Stimulated activated CD4-positive, alpha-beta T cell treated with anti-CD3 and anti-CD28 coated beads, Interleukin-2, amount 100 ng/mL, for 48 hours (primary cell): ENCODE measurements at places on chromosomes 16 and 17.
A peak's percentile ranks its signal among the peaks of the same experiment; 100 is the strongest.

- DNase-seq: no peak
These were observed 22.1 kb downstream of the IRF8 start for GRCh38 chr16:85921026-85921425.

DNA sequence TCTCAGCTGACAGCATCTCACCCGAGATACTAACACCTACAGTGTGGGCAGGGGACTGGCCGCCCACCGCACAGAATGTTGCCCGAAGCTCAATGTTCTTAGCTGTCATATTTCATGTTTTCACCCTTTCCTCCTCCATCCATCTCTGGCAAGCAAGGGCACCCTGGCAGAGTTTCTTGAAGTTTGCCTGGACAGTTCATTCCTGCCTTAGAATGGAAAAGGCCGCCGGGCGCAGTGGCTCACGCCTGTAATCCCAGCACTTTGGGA is 37.6 kb upstream of the TEX2 start:
- DNase-seq: no peak

DNA sequence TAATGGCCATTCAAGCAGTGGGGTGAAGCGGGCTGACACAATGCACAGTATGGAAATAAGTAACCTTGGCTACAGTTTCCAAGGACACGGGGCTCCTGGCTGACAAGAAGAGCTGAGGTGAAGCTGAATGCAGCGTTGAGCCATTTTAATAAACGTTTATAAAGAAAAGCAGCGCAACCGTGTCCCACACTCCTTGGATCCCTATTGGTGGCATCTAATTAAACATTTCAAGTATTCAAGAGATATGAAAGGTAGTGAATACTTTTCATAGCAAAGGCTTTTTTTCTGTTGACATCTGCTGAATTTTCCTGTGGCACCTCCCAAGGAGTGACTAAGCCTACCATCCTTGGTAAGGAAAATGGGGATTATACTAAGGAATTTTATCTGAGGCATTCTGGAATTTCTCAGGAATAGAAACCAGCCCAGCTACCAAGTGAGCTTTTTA is 26.5 kb downstream of the DUSP14 start:
- DNase-seq: no peak

GRCh38 chr17:28735242-28735722 is 6.7 kb downstream of the NEK8 start:
- DNase-seq: no peak

- DNase-seq: no peak
These were observed 249.4 kb downstream of the PRKCA start for GRCh38 chr17:66551839-66552238.

DNA sequence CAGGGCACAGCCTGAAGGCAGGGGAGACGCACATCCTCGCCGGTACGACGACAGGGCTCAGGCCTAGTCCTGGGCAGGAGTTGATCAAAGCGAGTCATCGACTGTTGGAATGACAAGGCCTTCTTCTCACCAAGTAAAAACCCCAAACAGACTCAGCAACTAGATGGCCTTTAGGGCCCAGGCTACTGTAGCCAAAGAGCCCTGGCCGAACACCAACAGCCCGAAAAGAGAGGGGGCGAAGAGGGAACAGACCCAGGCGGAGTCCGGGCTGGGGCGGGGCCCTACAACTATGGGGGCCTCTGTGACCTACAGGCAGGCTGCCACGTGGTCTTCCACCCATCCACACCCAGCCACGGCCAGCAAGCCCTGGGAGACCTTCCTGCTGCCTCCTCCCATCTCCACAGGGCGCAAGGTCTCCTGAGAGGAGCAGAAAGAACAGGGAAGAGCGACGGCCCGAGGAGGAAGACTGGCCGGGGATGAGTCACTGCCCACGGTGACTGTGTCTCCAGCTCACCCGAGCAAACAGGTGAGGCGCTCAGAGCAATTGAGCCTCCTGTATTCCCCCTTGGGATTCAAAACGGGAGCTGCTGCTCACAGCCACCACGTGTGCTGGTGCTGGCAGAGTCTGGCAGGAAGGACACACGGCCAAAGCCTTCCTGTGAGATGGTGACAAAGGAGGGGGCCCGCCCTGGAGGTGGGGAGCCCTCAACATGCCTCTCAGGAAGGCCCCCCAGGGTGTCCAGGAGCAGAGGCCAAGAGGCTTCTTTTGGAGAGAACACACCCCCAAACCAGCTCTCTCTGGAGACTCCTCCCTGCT is 17.7 kb downstream of the SLC16A3 start:
- no peak for DNase-seq

DNA sequence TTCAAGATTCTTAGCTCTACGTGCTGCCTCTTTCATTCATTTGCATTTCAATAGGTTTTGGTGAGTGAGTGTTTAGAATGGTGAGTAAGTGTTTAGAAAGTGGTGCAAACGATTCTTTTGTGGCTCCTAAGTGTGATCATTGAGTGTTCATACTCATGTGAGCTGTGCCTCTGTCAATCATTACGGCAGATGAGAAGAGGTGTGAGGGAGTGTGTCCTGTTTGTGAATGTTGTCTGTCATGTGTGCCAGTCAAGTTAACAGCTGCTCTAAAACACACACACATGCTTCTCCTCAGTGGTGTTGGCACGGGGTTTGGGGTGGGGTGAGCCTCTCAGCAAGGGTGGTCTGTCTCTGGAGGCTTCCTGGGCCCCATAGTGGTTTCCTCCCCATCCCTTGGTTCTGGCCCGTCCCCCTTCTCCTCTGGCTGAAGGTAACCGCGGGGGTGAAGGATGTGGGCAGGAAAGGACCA is 11.4 kb downstream of the MYL4 start:
- DNase-seq: no peak

GRCh38 chr16:47499700-47500264 is 38.7 kb downstream of the PHKB start:
- no peak for DNase-seq

- no peak for DNase-seq
These were observed 4.4 kb upstream of the HOXB13 start for GRCh38 chr17:48732688-48733629.

- no peak for DNase-seq
These were observed 66.6 kb downstream of the SIAH1 start for GRCh38 chr16:48318630-48319029.

DNA sequence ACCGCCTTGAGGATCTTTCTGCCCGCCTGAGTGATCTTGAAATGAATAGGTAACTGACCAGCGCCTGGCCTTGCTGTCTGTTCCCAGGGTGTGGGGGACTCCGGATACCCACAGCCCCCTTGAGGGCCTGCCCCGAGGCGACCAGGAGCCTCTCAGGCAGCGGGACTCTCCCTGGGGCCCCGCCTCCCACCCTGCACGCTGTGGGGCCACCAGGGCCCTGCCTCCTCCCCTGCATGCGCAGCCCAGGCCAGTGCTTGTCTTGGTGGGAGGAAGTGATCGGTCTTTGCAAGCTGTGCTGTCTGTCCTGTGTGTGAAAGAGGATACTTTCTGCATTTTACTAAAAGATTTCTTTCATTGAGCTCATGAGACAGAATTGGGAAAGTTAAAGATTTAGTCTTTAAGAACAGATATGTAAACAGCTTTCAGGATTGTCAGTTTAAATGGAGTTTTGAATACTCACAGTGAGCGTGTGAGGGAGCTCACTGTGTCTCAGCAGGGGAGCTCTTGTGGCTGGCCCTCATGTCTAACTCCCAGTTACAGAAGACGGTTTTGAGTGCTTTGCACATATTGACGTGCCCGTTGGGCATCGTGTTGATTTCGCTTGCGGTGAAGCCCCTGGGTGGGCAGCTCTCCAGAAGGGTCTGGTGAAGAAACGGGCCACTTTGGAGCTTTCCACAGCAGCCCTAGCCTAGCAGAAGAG is 36.1 kb upstream of the CAPN15 start:
- DNase-seq: no peak

- no peak for DNase-seq
These were observed 62.3 kb downstream of the TMEM100 start for GRCh38 chr17:55660178-55660886.

- no peak for DNase-seq
These were observed 19.9 kb downstream of the TEX14 start for GRCh38 chr17:58671969-58672368.

GRCh38 chr17:79925242-79925957 is 86.2 kb upstream of the CBX4 start:
- DNase-seq: no peak

DNA sequence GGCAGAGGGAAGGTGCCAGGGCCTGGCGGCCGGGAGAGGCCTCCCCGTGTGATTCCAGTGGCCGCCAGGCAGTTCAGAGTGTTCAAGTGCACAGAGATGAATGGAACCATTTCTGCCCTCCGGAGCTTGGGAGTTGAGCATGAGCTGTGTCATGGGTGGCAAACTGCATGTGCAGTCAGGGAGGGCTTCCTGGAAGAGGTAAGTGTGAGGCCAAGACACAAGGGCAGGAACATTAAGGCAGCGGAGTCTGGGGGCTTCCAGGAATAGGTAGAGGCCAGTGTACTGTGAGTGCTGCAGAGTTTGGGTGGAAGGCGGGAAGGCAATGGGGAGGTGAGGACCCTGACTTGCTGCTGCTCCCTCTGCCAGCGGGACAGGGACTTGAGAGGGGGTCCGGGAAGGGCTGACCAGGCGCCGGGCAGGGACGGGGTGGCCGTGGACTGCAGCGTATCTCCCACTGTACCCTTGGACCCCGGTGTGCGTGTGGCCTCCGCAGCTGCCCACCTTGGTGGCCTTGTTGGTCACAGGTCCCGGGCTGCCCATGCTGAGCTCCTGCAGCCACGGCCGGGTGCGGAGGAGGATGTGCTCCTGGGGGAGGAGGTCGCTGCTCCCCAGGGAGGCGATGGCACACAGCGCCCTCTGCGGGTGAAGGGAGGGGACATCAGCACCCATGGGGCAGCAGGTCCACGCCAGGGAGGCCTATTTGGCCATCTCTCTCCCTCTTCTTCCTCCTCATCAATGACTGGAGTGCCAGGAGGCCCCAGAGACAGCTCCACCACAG is 7.5 kb upstream of the CEP131 start:
- no peak for DNase-seq

GRCh38 chr16:58962811-58963210 is 228.7 kb upstream of the GOT2 start:
- DNase-seq: no peak

DNA sequence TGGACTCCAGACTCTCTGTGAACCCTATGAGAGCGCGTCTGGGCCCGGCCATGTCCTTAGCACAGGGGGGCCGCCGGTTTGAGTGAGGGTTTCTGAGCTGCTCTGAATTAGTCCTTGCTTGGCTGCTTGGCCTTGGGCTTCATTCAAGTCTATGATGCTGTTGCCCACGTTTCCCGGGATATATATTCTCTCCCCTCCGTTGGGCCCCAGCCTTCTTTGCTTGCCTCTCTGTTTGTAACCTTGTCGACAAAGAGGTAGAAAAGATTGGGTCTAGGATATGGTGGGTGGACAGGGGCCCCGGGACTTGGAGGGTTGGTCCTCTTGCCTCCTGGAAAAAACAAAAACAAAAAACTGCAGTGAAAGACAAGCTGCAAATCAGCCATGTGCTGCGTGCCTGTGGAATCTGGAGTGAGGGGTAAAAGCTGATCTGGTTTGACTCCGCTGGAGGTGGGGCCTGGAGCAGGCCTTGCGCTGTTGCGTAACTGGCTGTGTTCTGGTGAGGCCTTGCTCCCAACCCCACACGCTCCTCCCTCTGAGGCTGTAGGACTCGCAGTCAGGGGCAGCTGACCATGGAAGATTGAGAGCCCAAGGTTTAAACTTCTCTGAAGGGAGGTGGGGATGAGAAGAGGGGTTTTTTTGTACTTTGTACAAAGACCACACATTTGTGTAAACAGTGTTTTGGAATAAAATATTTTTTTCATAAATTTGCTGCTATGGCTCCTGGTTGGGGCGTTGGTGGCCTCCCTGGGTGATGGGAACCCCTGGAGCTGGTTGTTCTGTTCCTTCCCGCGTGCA is 23.1 kb downstream of the STAT5A start:
- DNase-seq: peak; percentile 34

DNA sequence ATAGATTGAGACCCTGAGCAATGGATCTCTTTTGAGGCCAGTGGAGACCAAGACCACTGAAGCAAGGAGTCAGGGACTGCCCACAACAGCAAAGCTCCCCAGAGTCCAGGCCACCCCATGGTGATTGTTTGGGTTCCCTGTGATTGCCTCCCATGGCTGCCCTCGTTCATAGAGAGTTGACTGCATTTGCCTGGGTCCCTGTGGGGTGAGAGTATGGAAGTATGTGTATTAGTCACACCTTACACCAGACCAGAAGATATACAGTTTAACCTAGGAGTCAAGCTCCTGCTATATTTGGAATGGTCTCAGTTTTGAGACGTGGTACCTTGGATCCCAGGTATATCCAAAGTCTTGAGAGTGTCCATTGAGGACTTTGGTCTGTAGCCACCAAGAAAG is 20.2 kb downstream of the HLF start:
- DNase-seq: no peak

- DNase-seq: no peak
These were observed 18.0 kb upstream of the NAGS start for GRCh38 chr17:43986225-43986981.

DNA sequence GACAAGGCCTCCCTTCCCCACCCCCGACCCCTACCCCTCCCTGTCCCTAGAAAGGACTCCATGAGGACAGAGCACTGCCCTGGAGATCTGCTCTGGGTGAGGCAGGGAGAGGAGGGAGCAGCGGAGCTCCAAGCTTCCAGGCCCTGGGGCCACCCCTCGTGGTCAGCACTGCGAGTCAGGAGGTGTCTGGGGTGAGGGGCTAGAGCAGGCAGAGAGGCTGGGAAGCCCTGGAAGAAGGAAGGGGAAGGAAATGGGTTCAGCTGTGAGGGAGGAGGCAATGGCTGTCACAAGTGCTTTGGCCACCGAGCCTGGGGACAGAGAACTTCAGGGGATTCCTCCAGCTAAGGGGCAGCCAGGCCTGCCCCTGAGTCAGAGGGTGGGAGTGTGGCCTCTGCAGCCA is 28.2 kb upstream of the DNAI2 start:
- no peak for DNase-seq

GRCh38 chr17:74330446-74330845 is 4.4 kb downstream of the KIF19 start:
- DNase-seq: no peak

- no peak for DNase-seq
These were observed 39.0 kb downstream of the TEX2 start for GRCh38 chr17:64223931-64224629.

DNA sequence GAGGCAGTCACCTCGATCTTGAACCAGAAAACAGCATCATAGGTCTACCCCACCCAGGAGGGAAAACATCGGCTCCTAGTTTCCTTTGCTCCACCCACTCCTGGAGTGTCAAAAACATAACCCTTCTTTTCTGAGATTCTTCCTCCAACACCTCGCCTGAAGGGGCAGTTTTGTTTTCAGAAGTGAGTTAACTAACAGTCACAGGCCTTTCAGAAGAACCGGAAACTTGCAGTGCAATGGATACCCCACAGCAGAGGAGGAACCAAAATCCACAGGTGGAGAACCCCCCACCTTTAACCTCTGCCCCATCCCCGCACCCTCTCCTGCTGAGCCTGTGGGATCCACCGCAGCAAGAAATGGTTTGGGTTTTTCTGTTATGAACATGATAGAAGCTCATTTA is 7.8 kb upstream of the TEX2 start:
- no peak for DNase-seq
